ENCODE measurements at places on chromosomes 4 and X.

GRCh38 chrX:7112071-7112470, 35.4 kb upstream of the STS start:
- DNase-seq = no peak

DNA sequence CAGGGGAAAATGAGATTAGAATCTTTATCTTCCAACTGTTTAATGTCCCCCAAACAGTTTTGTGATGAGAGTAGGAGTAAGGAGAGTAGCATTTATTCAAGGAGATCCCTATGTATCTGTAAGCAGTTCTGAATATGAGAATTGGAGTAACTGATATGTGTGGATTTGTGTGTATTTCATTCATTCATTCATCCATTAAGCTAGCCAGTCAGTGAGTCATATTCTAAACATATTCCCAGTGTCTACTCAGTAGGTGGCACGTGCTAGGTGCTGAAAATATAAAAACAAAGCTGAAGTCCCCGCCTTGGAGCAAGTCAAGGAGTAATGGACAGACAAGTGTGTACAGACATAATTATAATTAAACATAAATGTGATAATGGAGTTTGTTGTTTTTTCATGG, 12.4 kb upstream of the STX18 start:
- DNase-seq = no peak

DNA sequence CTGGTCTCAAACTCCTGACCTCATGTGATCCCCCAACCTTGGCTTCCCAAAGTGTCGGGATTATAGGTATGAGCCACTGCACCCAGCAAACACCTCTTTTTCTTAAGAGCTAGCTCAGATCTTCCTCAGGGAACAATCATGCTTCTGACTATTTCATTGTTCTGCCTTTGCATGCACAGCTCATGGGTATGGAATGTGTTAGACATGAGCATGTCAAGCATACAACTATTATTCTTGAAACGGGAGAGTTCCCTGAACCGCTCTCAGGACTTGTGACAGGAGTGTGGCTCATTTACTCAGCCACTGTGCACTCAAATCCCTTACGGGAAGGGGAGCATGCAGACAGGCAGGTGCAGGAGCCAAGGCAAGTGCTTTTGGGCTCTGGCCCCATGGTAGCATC, 231.7 kb upstream of the TAPT1 start:
- no peak for DNase-seq

DNA sequence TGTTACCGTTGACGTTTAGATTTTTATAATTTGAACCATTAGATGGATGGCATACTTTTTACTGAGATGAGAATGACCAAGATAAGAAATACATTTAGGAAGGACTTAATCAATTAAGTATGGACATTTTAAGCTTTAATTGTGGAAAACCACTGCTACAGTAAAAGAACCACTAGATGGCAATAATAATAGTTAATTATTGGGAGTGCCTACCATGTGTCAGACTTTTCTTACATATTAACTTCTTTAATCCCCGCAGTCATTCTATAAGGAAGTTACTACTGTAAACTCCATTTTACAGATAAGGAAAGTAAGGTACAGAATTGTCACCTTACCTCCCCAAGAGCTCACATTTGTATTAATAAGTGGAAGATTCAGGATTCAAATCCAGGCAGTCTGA, 48.5 kb upstream of the MYOZ2 start:
- DNase-seq = no peak

GRCh38 chrX:132740316-132741123, 217.9 kb downstream of the HS6ST2 start:
- no peak for DNase-seq

- no peak for DNase-seq
Measured at GRCh38 chr4:147813109-147813773, 81.4 kb downstream of the ARHGAP10 start.

- DNase-seq = no peak
Measured at GRCh38 chr4:27946799-27947198, 1086.2 kb downstream of the STIM2 start.

Data from sciatic nerve (tissue), 2 donors.